Fibroblast of skin of right quadriceps (primary cell): ENCODE measurements at places on chromosomes 13 and 19.
A peak's percentile ranks its signal among the peaks of the same experiment; 100 is the strongest.

GRCh38 chr19:41956621-41957020 is 2.5 kb downstream of the RABAC1 start:
- no peak for DNase-seq

- DNase-seq = no peak
Observed at GRCh38 chr19:14442891-14443631, 10.0 kb downstream of the PKN1 start.

GRCh38 chr19:18849838-18850400 is 18.2 kb downstream of the UPF1 start:
- no peak for DNase-seq

GRCh38 chr13:90239130-90239529 is 1108.4 kb upstream of the MIR17HG start:
- no peak for DNase-seq

- no peak for DNase-seq
Observed at GRCh38 chr13:21445759-21446158, 13.3 kb downstream of the ZDHHC20 start.

- DNase-seq = no peak
Observed at GRCh38 chr13:109479534-109479933, 306.8 kb downstream of the IRS2 start.

GRCh38 chr19:50567052-50567841 is 988 bp downstream of the LRRC4B start:
- DNase-seq = no peak

DNA sequence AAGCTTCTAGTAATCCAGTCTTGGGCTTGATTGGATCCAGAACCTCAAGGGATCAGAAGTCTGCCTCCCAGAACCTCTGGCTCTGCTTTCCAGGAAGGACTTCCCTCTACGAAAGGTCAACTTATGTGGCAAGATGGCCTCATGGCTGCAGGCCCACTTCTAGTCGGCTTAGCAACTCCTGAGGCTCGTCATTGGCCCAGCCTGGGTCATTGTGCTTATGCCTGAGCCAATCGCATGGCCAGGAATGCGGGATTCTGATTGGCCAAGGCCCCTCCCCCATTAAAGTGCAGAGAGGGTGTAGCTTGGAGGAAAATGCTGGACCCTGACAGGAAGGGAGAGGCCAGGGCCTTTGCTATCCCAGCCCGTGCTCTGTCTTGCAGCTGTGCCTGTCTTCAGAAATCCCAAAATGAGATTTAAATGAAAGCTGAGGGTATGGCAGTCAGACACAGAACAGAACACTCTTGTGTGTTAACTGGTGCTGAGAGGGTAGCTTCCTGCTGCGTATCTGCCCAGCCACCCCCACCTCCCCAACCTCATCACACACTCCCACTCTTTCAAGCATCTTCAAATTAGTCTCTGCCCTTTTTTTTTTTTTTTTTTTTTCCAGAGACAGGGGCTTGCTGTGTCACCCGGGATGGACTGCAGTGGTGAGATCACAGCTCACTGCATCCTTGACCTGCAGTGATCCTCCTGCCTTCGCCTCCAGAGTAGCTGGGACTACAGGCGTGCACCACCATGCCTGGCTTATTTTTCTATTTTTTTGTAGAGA is 5.5 kb upstream of the CCNE1 start:
- peak; percentile 15 for DNase-seq

DNA sequence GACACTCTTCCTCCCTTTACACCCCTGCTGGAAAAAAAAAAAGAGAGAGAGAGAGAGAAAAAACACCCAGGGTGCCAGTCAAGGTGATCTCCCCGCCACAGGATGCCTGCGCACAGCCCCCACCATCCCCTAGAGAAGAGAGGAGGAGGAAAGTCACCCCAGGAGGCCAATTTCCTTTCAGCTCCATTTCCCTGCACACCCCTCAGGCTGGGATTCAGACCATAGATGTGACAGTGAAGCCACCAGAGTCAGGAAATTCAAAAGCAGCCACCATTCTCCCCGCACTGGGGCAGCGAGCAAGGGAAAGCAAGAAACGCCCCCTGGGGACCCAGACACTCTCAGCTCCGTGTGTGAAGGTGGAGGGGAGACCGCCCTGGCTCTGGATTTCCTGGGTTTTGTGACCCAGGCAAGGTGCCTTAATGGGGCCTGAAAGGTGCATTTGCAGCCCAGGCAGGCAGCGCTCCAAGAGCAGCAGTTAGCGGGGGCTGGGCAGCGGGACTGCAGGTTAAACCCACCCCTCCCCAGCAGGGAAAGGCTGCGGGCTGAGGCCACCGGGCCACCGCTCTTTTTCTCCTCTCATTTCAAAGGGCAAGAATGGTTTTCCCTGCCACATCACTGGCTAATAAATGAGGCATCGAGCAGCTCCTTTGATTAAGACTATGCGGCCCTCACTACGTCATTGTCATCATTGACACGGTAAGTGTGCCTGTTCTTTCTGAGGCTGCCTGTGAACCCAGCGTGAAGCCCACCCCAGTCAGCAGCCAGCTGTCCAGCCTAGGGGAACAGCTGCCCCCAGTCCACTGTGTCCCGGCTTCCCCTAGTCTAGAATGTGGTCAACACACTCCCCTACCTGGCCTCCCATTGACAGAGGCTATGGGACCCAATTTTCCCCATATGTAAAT is 83.8 kb upstream of the TM9SF2 start:
- DNase-seq = no peak

GRCh38 chr13:113534236-113534860 is 43.8 kb upstream of the DCUN1D2 start:
- DNase-seq = no peak
